Tibial nerve (tissue), 4 donors: ENCODE measurements at places on chromosomes 5 and 9.

DNA sequence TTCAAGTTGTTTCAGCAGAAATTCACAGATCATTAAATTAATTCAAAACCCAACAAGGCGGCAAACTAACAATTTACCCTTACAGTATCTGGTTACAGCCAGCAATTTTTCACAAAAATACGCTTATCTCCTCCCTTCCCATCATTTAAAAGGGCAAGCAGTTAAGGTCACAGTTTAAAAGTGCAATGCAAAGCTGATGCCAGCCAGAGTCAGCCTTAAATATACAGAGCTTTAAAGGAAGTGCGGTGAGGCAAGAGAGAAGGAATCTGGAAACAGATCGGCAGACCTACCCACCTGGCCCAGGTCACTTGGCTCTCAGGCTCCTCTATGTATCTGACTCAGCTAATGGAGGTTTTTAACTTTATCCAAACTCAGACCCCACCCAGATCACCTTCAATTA lies 31.0 kb downstream of the EPB41L4A start:
- H3K4me3 ChIP-seq: no peak overlapping the region
- H3K4me1 ChIP-seq: no peaks in the 10 kb centered on the region
- H3K27ac ChIP-seq: no peak overlapping the region
- no peaks in the 10 kb centered on the region for H3K36me3 ChIP-seq
- no peak for DNase-seq

DNA sequence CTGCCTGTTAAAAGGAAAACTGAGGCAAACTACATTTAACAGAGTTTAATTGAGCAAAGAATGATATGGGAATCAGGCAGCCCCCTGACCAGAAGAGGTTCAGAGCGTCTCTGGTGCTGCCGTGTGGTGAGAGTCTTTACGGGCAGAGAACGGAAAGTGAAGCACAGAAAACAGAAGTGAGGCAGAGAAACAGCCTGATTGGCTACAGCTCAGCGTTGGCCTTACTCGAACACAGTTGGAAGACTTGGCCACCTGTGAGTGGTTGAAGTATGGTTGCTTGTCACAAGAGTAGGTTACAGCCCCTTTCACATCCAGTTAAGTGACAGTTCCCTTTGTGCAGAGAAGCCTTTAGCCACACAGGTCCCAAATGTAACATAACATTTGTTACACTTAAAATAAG lies 16.9 kb upstream of the FBP1 start:
- no peaks in the 10 kb centered on the region for H3K36me3 ChIP-seq
- H3K4me3 ChIP-seq: no peak overlapping the region
- peak overlapping the region; percentile 43 for H3K27ac ChIP-seq

GRCh38 chr5:159640446-159640845 lies 275.8 kb upstream of the ADRA1B start:
- H3K27ac ChIP-seq: no peak overlapping the region
- H3K36me3 ChIP-seq: no peaks in the 10 kb centered on the region
- no peaks in the 10 kb centered on the region for H3K27me3 ChIP-seq
- H3K4me3 ChIP-seq: no peak overlapping the region
- no peak for DNase-seq

GRCh38 chr9:109274884-109275730 lies 45.8 kb downstream of the EPB41L4B start:
- H3K27me3 ChIP-seq: no peaks in the 10 kb centered on the region
- no peak overlapping the region for H3K4me3 ChIP-seq
- peaks cover 3% of the 10 kb centered on the region for H3K36me3 ChIP-seq
- DNase-seq: no peak
- H3K27ac ChIP-seq: no peak overlapping the region
- H3K4me1 ChIP-seq: peaks cover 4% of the 10 kb centered on the region

GRCh38 chr5:168327994-168328393 lies 36.5 kb downstream of the WWC1 start:
- DNase-seq: no peak
- H3K4me1 ChIP-seq: peaks cover 7% of the 10 kb centered on the region
- no peaks in the 10 kb centered on the region for H3K36me3 ChIP-seq
- H3K4me3 ChIP-seq: no peak overlapping the region

DNA sequence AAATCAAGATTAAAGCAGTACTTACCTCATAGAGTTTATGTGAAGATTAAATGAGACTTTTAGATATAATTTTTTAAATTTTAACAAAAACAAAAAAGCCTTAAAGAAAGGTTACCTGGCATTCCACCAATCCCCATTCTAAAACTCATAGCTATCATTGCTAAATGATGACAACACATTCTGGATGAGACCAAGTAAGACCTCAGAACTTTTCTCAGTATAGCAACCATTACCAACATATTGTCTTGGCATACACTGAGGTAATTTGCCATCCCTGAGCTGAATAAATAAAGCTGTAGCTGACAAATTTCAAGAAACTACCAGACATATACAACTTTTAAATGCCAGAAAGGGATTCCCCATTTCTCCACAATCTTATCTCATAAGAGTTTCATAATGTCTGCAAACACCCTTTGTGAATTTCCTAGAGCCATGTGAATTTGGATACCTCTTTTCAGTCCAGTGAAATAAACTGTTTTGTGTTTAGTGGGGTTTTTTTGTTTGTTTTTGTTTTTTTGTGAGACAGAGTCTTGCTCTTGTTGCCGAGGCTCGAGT lies 29.5 kb downstream of the RANBP3L start:
- no peak for DNase-seq
- H3K4me1 ChIP-seq: no peaks in the 10 kb centered on the region
- no peak overlapping the region for H3K4me3 ChIP-seq
- no peaks in the 10 kb centered on the region for H3K27me3 ChIP-seq
